ENCODE measurements at places on chromosomes 6 and 20. TPM values are rescaled to one million over a fixed set of nuclear protein-coding genes. Genes with fewer than 3 reads are reported as not detected.

DNA sequence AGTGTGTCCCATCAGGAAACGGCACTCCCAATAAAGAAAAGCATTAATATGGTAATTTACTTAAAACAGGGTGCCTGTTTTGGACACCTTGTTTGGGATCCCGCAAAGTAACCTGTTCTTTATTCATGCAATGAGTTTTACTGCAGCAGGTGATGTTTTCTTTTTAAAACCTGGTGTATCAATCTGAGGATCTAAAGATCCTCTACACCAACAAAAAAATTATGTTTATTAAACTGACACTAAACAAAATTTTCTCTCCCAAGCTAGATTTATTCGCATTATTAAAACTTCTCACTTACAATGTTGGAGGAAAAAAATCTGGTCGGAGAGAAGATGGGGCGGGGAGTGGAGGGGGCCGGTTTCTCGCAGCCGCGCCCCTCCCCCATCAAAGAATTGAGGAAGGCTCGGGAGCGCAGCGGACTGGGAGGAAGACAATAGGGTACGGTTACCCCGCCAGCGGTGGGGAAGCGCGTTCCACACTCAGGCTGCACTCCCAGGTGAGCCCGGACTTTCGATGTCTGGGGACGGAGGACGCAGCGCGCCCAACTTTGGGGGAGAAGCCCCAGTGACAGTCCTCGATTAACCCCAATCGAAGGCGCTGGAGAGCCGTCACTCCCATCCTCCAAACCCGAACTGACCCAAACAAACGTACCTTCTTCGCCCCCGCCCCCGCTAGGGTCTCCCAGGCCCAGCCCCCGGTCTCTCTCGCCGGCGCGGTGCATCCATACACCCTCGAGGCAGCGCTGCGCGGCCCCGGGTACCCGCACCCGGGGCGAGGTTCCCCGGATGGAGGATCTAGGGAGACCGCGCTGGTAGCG lies 1.3 kb downstream of the CD24 start:
- peaks cover 25% of the 10 kb centered on the region for H3K4me1 ChIP-seq
- peak overlapping the region; percentile 30 for H3K27ac ChIP-seq
- H3K36me3 ChIP-seq: no peaks in the 10 kb centered on the region
- H3K4me3 ChIP-seq: peak overlapping the region; percentile 59
- no peaks in the 10 kb centered on the region for H3K27me3 ChIP-seq
- no peak for DNase-seq

DNA sequence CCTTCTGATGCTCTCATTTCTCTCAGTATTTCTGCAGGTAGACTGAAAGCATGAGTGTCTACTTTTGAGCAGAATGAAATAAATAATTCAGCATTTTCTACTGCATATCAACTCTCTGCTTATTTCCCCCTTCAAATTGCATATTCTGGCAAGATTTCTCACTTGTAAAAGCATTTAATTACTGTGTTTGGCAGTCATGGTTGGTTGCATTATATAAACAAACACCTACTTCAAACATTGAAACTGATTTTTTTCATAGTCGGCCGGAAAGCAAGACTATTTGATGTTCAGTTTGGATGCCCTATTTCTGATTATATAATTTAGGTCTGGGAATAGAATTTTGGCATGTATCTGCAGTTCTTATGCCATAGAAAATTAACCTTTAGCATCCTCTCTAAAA lies 73.1 kb downstream of the PLEKHG1 start:
- no peak overlapping the region for H3K27ac ChIP-seq
- no peak for DNase-seq
- H3K27me3 ChIP-seq: no peaks in the 10 kb centered on the region
- peaks cover 21% of the 10 kb centered on the region for H3K4me1 ChIP-seq
- no peak overlapping the region for H3K4me3 ChIP-seq

DNA sequence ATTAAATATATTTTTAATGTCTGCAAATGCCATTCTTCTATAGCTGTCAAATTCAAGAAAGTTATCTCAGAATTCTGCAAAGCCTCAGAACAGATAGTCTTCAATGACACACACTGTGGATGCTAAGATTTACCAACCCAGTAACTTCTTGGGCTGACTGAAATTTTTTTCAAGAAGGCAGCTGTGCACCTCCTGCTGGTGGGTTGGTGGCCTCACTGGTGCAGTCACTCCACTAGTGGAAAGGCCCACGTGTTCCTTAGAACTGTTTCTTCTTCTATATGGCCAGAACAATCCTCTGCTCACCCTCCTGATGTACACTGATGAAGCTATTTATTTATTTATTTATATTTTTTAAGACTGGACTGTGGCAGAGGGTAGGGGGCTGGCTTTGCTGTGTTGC lies 28.1 kb upstream of the MTCL3 start:
- no peak overlapping the region for H3K27ac ChIP-seq
- H3K27me3 ChIP-seq: no peaks in the 10 kb centered on the region
- no peak overlapping the region for H3K4me3 ChIP-seq
- H3K36me3 ChIP-seq: no peaks in the 10 kb centered on the region
- no peaks in the 10 kb centered on the region for H3K4me1 ChIP-seq
- DNase-seq: no peak

GRCh38 chr6:49839957-49840356 lies 26.4 kb downstream of the CRISP1 start:
- DNase-seq: no peak
- no peak overlapping the region for H3K4me3 ChIP-seq
- no peaks in the 10 kb centered on the region for H3K27me3 ChIP-seq
- no peak overlapping the region for H3K27ac ChIP-seq

DNA sequence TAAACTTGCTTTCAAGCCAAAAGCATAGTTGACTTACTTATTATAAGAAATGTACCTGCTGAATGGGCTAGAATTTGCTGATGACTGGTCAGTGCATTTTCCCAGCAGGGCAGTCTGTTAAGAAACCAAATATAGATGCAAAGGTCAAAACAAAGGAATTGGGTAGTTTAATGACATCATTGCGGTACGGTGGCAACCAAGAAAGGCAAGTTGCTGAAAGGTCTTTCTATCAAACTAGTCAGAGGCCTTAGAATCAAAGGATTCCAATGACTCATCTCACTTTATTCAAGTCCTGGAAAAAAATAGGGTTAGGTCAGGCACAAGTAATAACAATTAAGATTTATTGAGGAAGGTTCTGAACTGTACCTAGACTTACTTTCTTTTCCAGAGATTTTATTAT lies 76.4 kb downstream of the KIZ start:
- DNase-seq: no peak
- H3K4me1 ChIP-seq: no peaks in the 10 kb centered on the region
- no peak overlapping the region for H3K4me3 ChIP-seq
- H3K27ac ChIP-seq: no peak overlapping the region
- H3K36me3 ChIP-seq: peaks cover 7% of the 10 kb centered on the region

- H3K27me3 ChIP-seq: no peaks in the 10 kb centered on the region
- no peaks in the 10 kb centered on the region for H3K36me3 ChIP-seq
- H3K4me3 ChIP-seq: no peak overlapping the region
- no peak overlapping the region for H3K27ac ChIP-seq
These were observed 140.5 kb downstream of the TFAP2B start for GRCh38 chr6:50959081-50959641.

DNA sequence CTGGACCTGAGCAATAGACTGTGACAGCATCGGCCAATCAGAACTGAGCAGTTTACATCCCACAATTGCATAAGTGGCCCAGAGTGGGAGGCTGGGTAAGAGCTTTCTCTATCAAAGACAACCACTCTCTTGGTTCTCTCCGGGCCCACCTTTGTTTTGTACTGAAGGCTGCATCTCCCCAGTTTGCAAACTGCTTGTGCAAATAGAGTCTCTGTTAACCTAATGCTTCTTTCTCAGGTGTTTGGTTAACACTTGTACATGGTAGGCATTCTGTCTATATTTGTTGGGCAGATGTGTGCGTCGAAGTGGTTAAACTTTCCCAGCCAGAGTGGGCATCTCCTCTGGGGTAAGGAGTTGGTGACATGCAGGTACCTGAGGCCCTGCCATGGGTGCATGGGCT lies 177.1 kb downstream of the CDH26 start:
- no peak overlapping the region for H3K27ac ChIP-seq
- no peak overlapping the region for H3K4me3 ChIP-seq
- H3K4me1 ChIP-seq: no peaks in the 10 kb centered on the region
- no peaks in the 10 kb centered on the region for H3K36me3 ChIP-seq
- no peak for DNase-seq

GRCh38 chr6:136608991-136609390 lies 58.8 kb upstream of the MAP7 start:
- no peak overlapping the region for H3K27ac ChIP-seq
- H3K36me3 ChIP-seq: no peaks in the 10 kb centered on the region
- H3K4me3 ChIP-seq: no peak overlapping the region

DNA sequence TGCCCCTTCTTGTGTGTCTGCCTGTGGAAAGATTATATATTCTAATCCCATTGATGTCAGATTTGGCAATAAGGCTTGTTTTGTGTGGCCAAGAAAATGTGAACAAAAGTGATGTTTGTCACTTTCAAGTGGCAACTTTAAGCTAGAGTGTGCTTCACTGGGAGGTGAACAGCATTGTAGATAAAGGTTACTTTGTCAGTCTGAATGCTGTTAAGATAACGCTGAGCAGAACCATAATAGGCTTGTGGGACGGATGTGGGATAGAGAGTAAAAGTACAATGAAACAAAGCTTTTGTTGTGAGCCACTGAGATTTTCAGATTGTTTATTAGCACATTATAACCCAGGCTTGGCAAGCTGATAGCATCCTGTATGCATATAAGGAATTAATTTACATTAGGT lies 303.8 kb upstream of the MAN1A1 start:
- DNase-seq: no peak
- no peaks in the 10 kb centered on the region for H3K4me1 ChIP-seq
- no peaks in the 10 kb centered on the region for H3K36me3 ChIP-seq
- H3K27me3 ChIP-seq: no peaks in the 10 kb centered on the region
- H3K27ac ChIP-seq: no peak overlapping the region

GRCh38 chr6:113762641-113763040 lies 94.5 kb upstream of the MARCKS start:
- no peaks in the 10 kb centered on the region for H3K4me1 ChIP-seq
- no peaks in the 10 kb centered on the region for H3K27me3 ChIP-seq
- H3K36me3 ChIP-seq: no peaks in the 10 kb centered on the region
- no peak overlapping the region for H3K27ac ChIP-seq
- H3K4me3 ChIP-seq: no peak overlapping the region
- DNase-seq: no peak

DNA sequence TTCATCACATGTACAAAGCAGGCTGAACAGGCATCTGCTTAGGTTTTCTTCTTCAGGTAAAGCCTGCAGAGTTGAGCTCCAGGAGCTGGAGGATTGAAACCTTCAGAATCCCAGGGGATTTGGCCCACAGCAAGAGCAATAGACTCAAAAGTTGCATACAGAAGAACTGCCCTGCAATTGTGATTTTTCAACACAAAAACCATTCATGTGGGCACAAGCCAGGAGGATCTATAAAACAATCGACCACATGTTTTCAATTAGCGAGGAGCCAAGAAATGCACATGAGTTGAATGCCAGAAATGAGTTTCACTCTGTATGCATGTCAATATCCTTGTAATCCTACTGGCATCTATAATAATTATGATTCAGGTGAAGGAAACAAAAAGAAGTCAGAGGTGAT lies 576.4 kb downstream of the HDGFL1 start:
- no peak for DNase-seq
- H3K36me3 ChIP-seq: no peaks in the 10 kb centered on the region
- H3K4me1 ChIP-seq: no peaks in the 10 kb centered on the region
- no peaks in the 10 kb centered on the region for H3K27me3 ChIP-seq
- no peak overlapping the region for H3K27ac ChIP-seq
- no peak overlapping the region for H3K4me3 ChIP-seq

- H3K4me3 ChIP-seq: no peak overlapping the region
- no peaks in the 10 kb centered on the region for H3K36me3 ChIP-seq
- H3K27me3 ChIP-seq: no peaks in the 10 kb centered on the region
- H3K27ac ChIP-seq: no peak overlapping the region
These were observed 154.4 kb downstream of the BMP2 start for GRCh38 chr20:6921717-6922386.

DNA sequence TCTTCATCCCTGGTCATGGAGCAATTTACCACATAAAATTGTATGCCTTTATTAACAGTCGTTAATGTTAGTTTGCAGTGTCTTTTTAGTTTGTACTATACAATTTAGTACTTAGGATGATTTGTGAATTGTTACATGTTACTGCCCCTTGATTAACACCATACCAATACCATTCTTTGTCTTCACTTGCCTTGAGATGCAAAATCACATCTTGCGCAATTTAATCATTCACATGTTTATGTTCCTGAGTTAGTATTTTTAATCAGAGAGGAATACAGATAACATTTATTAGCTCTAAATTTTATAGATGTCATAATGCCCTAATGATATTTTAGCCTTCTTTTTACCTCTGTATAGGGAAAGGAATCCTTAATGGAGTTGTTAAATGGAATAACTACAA lies 114.1 kb downstream of the SCAF8 start:
- H3K27me3 ChIP-seq: no peaks in the 10 kb centered on the region
- H3K4me1 ChIP-seq: peaks cover 46% of the 10 kb centered on the region
- H3K4me3 ChIP-seq: no peak overlapping the region
- H3K36me3 ChIP-seq: no peaks in the 10 kb centered on the region
- no peak for DNase-seq

GRCh38 chr6:34284563-34285447 lies 36.0 kb upstream of the SMIM29 start:
- no peak overlapping the region for H3K4me3 ChIP-seq
- H3K27ac ChIP-seq: no peak overlapping the region
- H3K36me3 ChIP-seq: no peaks in the 10 kb centered on the region

- H3K36me3 ChIP-seq: no peaks in the 10 kb centered on the region
- no peak overlapping the region for H3K4me3 ChIP-seq
- DNase-seq: no peak
- H3K4me1 ChIP-seq: no peaks in the 10 kb centered on the region
- no peaks in the 10 kb centered on the region for H3K27me3 ChIP-seq
These were observed 42.6 kb upstream of the NXT1 start for GRCh38 chr20:23308024-23308423.

The GMPR gene
- total RNA-seq: 2.0 TPM

The GHRH gene
- total RNA-seq: not detected

The CYP21A2 gene
- 9.3 TPM for total RNA-seq

The EYS gene
- not detected for total RNA-seq

The RHAG gene
- total RNA-seq: 2.5 TPM

The PRRC2A gene
- 74.6 TPM for total RNA-seq
